ENCODE measurements at places on chromosomes 5 and 9.

DNA sequence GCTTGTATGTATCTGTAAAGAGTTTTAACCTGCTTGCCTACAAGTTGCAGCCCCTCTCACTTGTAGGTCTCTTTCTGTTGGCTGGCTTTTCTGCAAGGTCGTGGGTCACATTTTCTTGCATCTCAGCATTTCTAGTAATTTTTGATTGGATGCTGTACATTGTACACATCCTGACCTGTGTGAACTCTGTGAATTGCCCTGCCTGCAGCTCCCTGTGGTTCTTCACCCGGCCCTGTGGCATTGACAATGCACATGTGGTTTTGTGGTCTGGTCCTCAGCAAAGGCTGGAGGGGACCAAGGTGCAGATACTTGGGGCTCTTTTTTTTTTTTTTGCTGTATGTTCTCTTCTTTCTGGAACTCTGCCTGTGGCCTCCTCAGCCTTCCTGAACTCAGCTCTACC, 53.6 kb downstream of the WNK2 start:
- no peak for DNase-seq

DNA sequence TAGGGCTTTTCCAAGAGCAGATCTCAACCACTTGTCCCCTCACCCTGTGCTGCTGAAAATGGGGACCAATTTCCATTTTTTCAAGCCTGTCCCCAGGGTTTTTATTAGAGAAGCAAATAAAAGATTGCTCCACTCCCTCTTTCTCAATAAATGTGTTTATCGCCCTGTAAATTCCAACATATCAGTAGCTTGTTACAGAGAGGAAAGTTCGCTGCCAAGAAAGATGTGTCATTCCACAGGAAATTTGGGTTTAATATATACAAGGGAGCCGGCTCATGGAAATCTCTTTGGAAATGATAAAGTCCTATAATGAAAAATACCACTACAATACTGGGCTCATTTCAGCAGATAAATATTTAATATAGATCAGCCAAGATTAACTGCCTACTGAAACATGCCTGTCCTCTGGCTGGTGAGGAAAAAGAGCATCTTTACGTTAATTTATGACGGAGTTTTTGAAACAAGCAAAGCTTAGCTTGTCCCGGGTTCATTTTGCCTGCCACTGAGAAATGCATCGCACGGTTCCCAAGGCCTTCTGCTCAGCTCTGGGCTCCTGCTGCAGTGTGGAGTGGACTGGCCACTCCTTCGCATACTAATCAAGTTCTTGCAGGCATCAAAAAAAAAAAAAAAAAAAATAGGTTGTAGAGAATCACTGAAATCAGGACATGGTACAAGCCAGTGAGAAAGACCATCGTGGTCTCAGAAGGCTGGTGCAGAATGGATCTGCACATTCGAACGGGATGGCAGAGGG, 84.5 kb downstream of the BRINP1 start:
- DNase-seq, result no peak

- no peak for DNase-seq
Observed at GRCh38 chr5:30572279-30572678, 621.2 kb upstream of the CDH6 start.

DNA sequence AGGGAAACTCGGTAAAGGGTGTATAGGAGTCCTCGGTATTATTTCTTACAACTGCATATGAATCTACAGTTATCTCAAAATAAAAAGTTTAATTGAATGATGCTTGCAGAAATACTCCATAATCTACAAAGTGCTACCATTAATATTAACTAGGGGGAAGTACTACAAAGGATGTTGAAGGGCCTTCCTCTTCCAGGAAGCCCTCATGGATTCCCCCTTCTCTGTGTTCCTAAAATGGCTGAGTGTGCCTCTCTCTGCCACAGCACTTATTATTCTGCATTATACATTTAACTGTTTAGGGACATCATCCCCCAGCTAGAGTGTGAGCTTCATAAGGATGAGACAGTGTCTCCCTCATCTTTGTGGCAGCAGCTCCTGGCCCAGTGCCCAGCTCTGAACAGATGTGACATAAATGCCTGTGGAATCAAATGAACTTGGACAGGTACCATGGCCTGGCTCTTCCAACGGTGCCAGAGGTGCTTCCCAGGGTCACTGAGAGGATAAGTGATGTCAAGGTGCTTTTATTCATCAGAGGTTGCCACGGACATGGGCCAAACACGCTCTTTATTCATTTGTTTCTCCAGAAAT, 99.5 kb downstream of the PAX5 start:
- no peak for DNase-seq

GRCh38 chr9:6973762-6974161, 216.0 kb downstream of the KDM4C start:
- DNase-seq, result no peak

- no peak for DNase-seq
Observed at GRCh38 chr5:157592594-157592993, 17.0 kb upstream of the ADAM19 start.

GRCh38 chr5:77795846-77796245, 19.7 kb upstream of the TBCA start:
- no peak for DNase-seq

GRCh38 chr5:24623031-24623430, 21.7 kb downstream of the CDH10 start:
- no peak for DNase-seq

- DNase-seq, result peak; percentile 80
Observed at GRCh38 chr9:128921881-128922763, 1.3 kb downstream of the PHYHD1 start.
